Activated naive CD8-positive, alpha-beta T cell treated with anti-CD3 and anti-CD28 coated beads for 36 hours (primary cell): ENCODE measurements at places on chromosomes 5 and 9. TPM values are rescaled to one million over a fixed set of nuclear protein-coding genes. Genes with fewer than 3 reads are reported as not detected.
A peak's percentile ranks its signal among the peaks of the same experiment; 100 is the strongest.

The CDKN2B-AS1 gene
- 0.10 TPM for total RNA-seq

The KIF4B gene
- not detected for total RNA-seq

The CARD6 gene
- total RNA-seq = 1.9 TPM

The TRAF1 gene
- 170 TPM for total RNA-seq

The MARVELD2 gene
- 0.78 TPM for total RNA-seq

The EPB41L4B gene
- total RNA-seq = 0.74 TPM

The PTPN3 gene
- total RNA-seq = 1.4 TPM

The KDM3B gene
- 39.8 TPM for total RNA-seq

The IL9 gene
- total RNA-seq = not detected

The TMEM267 gene
- 24.1 TPM for total RNA-seq

- H3K4me1 ChIP-seq = no peaks in the 10 kb centered on the region
- no peak for DNase-seq
- peaks cover 40% of the 10 kb centered on the region for H3K36me3 ChIP-seq
- H3K4me3 ChIP-seq = no peak overlapping the region
These were observed 153.2 kb downstream of the COMMD10 start for GRCh38 chr5:116237917-116238500.

- H3K27ac ChIP-seq = no peak overlapping the region
- H3K4me1 ChIP-seq = no peaks in the 10 kb centered on the region
- no peak for DNase-seq
- no peaks in the 10 kb centered on the region for H3K36me3 ChIP-seq
- no peak overlapping the region for H3K4me3 ChIP-seq
- no peaks in the 10 kb centered on the region for H3K27me3 ChIP-seq
These were observed 560.5 kb downstream of the IRX1 start for GRCh38 chr5:4156153-4156552.

- H3K4me1 ChIP-seq = peaks cover 82% of the 10 kb centered on the region
- H3K27ac ChIP-seq = peak overlapping the region; percentile 98
- DNase-seq = no peak
- peak overlapping the region; percentile 84 for H3K4me3 ChIP-seq
- H3K27me3 ChIP-seq = no peaks in the 10 kb centered on the region
These were observed 6.7 kb downstream of the SUSD3 start for GRCh38 chr9:93065135-93065720.

- H3K27ac ChIP-seq = no peak overlapping the region
- H3K27me3 ChIP-seq = peaks cover 57% of the 10 kb centered on the region
- no peak overlapping the region for H3K4me3 ChIP-seq
- no peaks in the 10 kb centered on the region for H3K36me3 ChIP-seq
- no peak for DNase-seq
- peaks cover 4% of the 10 kb centered on the region for H3K4me1 ChIP-seq
These were observed 28.7 kb upstream of the PDE8B start for GRCh38 chr5:77181596-77182304.

DNA sequence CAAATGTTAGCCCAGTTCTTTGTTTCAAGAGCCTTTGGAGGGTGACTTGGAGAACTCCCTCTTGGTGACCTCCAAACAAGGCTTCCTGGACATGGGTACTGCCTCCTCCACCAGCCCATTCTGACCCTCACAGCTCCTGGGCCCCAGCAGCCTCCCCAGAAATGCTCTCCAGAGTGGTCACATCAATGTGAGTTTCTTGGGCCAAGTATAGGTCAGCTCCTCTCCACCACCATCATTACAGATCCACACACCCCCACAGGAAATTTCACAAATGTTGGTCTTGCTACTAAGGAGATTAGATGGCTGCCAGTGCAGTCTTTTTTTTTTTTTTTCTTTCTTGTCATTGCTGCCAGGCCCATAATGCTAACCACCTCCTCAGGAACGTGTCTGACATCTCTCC is 410.7 kb downstream of the DTWD2 start:
- no peak for DNase-seq
- no peak overlapping the region for H3K4me3 ChIP-seq
- no peaks in the 10 kb centered on the region for H3K27me3 ChIP-seq
- H3K27ac ChIP-seq = no peak overlapping the region
- H3K36me3 ChIP-seq = no peaks in the 10 kb centered on the region
- H3K4me1 ChIP-seq = no peaks in the 10 kb centered on the region

DNA sequence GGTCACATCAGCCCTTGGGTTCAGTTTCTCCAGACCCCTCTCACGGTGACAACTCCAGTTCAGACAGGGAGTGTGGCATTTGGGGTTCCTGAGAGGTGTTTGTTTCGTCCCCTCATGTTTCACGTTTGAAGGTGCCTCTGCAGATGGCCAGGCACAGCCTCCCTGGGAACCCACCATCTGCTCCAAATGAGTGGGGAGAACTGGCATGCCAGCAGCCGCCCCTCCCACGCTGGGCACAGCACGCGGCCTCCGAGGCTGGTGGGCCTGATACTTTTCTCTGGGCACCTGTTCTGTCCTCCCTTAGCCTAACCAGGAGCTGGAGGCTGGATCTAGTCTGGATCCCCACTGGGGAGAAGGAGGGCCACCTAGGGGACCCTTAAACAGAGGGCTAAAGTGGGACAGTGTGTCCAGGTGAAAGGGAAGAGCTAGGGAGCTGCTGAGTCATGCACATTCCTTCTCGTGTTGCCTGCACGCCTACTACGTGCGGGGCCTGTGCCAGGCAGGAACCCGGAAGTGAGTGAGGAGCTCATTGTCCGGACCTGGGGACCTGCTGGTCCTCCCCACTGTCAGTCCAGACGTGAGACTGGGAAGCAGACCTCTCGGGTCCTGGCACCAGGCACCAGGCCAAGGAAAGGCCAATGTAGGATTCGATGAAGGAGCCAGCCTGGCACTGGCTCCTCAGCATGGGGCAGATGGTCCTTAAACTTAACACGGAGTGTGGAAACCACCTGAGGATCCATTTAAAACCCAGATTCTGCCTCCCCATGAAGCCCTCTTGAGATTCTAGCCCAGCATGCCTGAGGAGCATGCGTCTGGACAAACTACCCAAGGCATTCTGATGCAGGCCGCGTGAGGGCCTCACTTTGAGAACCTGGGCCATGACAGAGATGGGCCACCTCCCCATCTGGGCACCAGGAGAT is 11.7 kb downstream of the DNM1 start:
- H3K4me3 ChIP-seq = no peak overlapping the region
- peaks cover 9% of the 10 kb centered on the region for H3K4me1 ChIP-seq
- H3K27me3 ChIP-seq = peaks cover 8% of the 10 kb centered on the region
- H3K36me3 ChIP-seq = no peaks in the 10 kb centered on the region

GRCh38 chr5:173326501-173326960 is 1.7 kb downstream of the STC2 start:
- peaks cover 69% of the 10 kb centered on the region for H3K36me3 ChIP-seq
- DNase-seq = peak; percentile 18
- H3K27me3 ChIP-seq = peaks cover 81% of the 10 kb centered on the region
- peak overlapping the region; percentile 99 for H3K4me3 ChIP-seq
- peak overlapping the region; percentile 97 for H3K27ac ChIP-seq
- peaks cover 35% of the 10 kb centered on the region for H3K4me1 ChIP-seq

DNA sequence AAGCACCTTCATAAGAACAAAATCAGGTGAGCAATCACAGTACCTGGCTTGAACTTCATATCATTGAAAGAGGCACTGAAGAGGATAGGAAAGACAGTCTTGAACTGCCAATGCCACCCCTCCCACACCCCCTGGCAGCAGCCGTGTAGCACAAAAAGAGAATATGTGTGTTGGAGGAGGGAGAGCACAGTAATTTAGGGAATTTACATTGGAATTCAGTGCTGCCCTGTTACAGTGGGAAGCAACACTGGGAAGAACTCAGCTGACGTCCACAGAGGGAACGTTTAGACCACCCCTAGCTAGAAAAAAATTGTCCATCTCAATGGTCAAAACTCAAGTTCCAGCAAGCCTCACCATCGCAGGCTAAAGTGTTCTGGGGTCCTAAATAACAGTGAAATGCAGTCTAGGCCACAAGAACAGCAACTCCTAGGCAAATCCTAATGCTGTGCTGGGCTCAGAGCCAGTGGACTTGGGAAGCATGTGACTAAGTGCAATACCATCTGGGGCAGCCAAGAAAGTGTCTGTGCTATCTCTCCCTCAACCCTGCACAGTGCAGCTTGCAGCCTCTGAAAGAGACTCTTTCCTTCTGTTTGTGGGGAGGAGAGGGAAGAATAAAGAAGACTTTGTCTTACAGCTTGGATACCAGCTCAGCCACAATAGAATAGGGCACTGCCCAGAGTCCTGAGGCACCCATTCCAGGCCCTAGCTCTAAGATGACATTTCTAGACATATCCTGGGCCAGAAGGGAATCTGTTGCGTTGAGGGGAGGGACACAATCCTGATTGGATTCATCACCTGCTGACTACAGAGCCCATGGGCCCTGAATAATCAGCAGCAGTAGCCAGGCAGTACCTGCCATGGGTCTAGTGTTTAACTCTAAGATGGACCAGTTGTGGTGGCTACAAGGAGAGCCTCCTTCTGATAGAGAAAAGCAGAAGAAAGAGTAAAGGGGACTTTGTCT is 62.1 kb upstream of the VLDLR start:
- peaks cover 4% of the 10 kb centered on the region for H3K27me3 ChIP-seq
- no peaks in the 10 kb centered on the region for H3K36me3 ChIP-seq
- H3K4me1 ChIP-seq = no peaks in the 10 kb centered on the region
- no peak overlapping the region for H3K27ac ChIP-seq

DNA sequence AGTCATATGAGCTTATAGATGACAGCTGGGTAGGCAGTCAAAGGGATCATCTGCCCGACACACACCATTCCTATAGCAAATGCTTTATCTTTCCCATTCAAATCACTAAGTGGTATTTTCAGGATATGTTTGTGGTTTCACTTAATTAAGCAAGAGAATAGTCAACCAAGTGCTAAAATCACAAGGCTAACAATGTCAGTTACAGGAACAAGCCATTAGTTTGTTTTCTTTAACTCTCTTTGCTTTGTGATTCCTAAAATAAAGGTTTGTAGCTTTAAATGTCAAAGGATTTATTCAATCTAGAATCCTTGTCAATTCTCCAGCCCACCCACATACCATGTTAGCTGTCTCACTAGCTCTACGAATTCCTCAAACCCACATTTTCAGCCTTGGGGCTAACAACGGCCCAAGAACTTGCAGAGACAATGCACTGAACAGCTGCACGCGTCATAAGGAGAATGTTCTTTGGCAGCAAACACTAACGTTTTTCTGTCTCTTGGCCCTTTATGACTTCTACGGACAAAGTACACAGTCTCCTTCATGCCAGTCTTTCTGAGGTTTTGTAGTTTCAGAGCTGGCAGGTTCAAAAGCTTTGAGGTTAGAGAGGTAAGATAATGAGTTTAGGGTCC is 56.6 kb downstream of the ELAVL2 start:
- DNase-seq = no peak
- no peaks in the 10 kb centered on the region for H3K4me1 ChIP-seq
- H3K27me3 ChIP-seq = no peaks in the 10 kb centered on the region

DNA sequence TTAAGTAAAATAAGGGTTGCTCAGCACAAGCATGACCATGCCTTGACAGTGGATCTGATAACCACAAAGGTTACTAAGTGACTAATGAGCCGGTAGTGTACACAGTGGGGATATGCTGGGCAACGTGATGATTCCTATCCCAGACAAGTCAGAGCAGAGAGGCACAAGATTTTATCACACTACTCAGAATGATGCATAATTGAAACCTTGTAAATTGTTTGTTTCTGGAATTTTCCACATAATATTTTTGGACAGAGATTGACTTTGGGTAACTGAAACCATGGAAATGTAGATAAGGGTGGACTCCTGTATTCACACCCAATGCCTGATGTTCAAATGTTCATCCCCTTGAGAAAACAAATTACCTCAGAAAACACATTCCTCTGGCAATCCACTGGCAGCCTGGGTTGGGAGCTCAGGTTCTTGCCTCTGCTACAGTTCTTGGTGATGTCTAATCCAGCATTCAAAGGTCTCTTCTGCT is 16.2 kb upstream of the ERAP1 start:
- H3K27ac ChIP-seq = no peak overlapping the region
- no peak overlapping the region for H3K4me3 ChIP-seq
- no peak for DNase-seq
- H3K36me3 ChIP-seq = no peaks in the 10 kb centered on the region
- H3K4me1 ChIP-seq = peaks cover 45% of the 10 kb centered on the region

DNA sequence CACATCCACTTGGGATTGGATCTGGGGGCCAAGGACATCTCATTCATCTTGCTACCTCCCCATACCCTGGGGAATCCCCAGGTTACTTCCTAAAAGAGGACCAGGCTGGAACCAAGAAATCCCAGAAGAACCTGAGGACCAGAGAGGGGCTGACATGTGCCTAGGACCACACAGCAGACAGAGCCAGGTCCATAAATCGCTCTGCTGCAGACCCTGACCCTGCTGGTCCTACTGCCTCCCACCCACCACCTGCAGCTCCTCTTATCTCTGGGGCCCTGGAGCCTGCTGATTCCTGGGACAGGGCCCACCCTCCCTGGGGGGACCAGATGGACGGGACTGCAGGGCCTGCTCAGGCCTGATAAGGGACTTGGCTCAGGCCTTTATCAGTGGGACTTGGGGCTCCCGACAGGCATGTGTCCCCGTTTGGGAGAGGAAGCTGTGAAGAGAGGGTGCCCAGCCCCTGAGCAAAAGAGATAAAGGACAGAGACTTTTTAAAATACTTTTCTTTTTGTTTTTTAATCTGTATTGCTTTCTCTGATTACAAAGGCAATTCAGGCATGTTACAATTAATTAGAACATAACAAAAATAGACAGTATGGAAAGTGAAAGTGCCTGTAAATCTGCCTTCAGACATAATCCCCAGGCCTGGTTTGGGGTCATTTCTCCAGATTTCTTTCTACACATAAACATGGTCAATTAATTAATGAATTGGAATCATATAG is 101.3 kb upstream of the LARP1 start:
- H3K27me3 ChIP-seq = no peaks in the 10 kb centered on the region
- peaks cover 13% of the 10 kb centered on the region for H3K4me1 ChIP-seq
- peak overlapping the region; percentile 65 for H3K27ac ChIP-seq
